Mammary microvascular endothelial cell (primary cell): ENCODE measurements at places on chromosomes 2 and 18. TPM values are rescaled to one million over a fixed set of nuclear protein-coding genes. Genes with fewer than 3 reads are reported as not detected.

SIX2 gene
- not detected in 2 replicates for total RNA-seq

ZC3H6 gene
- 1.2 TPM in 2 replicates for total RNA-seq

TRAPPC12 gene
- total RNA-seq, result 34.3 and 34.5 TPM in 2 replicates

ESPNL gene
- total RNA-seq, result 0.10 TPM in 1 of 2 replicates, not detected in the other

KCNF1 gene
- 0.20 and 0.33 TPM in 2 replicates for total RNA-seq

CERKL gene
- total RNA-seq, result not detected in 2 replicates

PTH2R gene
- not detected in 2 replicates for total RNA-seq

TMEM178A gene
- total RNA-seq, result not detected in 2 replicates

REL gene
- 3.9 and 7.0 TPM in 2 replicates for total RNA-seq

POLR1A gene
- total RNA-seq, result 18.8 and 38.0 TPM in 2 replicates

PLEK gene
- 0.05 TPM in 1 of 2 replicates, not detected in the other for total RNA-seq

SOWAHC gene
- total RNA-seq, result 3.6 and 5.3 TPM in 2 replicates

ANKRD30BL gene
- total RNA-seq, result not detected in 2 replicates

SLC4A5 gene
- 0.05 and 0.07 TPM in 2 replicates for total RNA-seq

CHAC2 gene
- 21.4 TPM in 2 replicates for total RNA-seq

ALK gene
- total RNA-seq, result not detected in 2 replicates

TMEM17 gene
- total RNA-seq, result 1.4 and 2.0 TPM in 2 replicates

FSHR gene
- total RNA-seq, result not detected in 2 replicates

TMEM247 gene
- total RNA-seq, result not detected in 2 replicates

SLC9A4 gene
- not detected in 2 replicates for total RNA-seq

ZNF236 gene
- total RNA-seq, result 3.2 and 6.2 TPM in 2 replicates

CYP27A1 gene
- 6.4 and 7.4 TPM in 2 replicates for total RNA-seq

ADGRF3 gene
- total RNA-seq, result 0.05 and 0.20 TPM in 2 replicates

VPS54 gene
- total RNA-seq, result 15.5 and 17.5 TPM in 2 replicates
